ENCODE measurements at places on chromosomes 2 and 18.

- DNase-seq = peak; percentile 73
These were observed 64.0 kb upstream of the CABLES1 start for GRCh38 chr18:23071285-23071684.

DNA sequence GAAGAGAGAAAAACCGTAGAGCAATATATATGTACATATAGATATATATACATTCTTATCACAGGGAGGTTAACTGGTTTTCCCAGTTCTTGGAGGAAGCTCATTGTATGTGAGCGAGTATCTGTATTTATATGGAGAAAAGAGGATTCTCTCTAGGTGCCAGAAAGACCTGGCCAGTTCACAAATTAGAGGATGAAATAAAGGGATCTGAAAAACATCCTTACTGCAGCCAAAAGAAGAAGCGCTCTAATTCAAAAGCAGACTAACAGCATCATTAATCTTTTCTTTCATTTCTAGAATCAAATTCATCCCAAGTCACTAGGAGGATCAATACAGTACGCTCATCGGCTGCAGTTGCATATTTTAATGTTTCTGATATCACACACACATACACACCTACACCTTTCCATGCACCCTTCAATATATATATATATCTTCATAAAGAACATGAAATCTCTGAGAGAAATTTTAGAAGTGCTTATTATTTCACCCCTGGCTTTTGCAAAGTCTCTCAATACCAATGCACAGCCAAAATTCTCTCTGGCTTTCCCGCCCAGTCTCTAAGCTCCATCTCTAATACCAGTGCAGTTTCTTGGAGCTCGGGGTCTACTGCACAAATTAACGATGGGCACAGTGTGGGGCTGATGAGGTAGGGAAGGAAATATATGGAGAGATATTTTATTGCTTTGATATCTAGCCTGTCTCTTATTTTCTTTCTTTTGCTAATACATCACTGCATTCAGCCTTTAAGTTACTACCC lies 731 bp downstream of the NRXN1 start:
- no peak for DNase-seq

- DNase-seq = no peak
These were observed 19.4 kb downstream of the RRM2 start for GRCh38 chr2:10141736-10142639.

GRCh38 chr2:187194049-187194448 lies 254.0 kb downstream of the CALCRL start:
- DNase-seq = no peak

DNA sequence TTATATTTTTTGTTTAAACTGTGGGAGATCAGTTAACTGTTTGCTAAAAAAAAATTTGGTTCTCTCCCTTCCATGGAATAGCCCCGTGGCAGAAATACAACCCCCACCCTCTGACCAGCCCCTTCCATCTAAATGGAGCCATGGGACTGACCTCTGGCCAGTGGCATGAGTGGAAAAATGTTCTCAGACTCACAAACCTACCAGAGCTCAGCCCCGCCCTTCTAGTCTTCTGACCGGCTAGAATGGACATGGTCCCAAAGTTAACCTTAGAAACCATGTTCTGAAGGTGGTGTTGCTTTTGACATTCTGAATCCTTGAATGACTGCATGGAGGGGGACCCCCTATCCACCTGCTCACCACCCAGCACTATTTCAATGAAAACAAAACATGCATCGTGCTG lies 1.3 kb upstream of the CHRNA1 start:
- no peak for DNase-seq

GRCh38 chr2:234954551-234954992 lies 2.8 kb downstream of the SH3BP4 start:
- DNase-seq = no peak

DNA sequence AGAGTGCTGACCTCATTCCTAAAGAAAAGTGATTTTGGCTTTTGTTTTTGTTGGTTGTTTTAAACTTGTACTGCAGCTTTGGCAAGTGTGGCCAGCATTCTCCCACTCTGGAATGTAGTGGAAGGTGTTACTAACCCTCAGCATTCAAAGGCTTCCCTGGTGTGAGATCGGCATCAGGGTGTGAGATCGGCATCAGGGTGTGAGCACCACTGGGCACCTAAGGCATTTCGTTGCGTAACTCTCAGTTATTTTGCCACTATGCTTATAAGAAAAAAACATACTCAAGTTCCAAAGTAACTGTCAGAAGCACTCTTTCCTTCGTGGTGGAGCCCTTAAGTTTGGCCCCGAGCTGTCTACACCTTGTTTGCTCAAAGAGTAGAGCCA lies 1.7 kb downstream of the CYBRD1 start:
- DNase-seq = no peak

GRCh38 chr2:110097506-110098220 lies 18.0 kb downstream of the MALL start:
- DNase-seq = peak; percentile 78

- no peak for DNase-seq
These were observed 63.8 kb upstream of the SEC11C start for GRCh38 chr18:59075923-59076322.

DNA sequence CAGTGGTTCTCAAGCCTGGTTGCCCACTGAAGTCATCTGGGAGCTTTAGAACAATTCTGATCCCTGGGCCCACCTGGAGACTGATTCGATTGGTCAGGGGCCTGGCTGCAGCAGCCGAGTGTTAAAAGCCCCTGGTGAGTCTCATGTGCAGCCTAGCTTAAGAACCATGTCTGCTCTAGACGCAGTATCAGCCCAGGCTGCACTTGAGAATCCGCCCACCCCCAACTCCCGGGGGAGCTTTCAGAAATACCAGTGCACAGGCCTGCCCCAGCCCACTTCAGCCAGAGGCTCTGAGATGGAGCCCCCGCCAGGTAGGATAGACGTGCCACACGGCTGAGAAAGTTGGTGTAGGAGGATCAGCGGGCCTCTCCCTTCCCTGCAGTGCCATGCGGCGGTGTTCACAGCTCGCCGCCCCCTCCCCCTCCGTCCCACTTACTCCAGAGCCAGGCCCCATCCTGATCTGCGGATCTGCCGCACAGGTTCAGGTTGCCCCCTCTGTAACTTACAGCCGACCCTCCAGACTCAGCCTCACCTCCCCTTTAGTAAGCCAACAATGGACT lies 209.0 kb upstream of the RAB12 start:
- no peak for DNase-seq

DNA sequence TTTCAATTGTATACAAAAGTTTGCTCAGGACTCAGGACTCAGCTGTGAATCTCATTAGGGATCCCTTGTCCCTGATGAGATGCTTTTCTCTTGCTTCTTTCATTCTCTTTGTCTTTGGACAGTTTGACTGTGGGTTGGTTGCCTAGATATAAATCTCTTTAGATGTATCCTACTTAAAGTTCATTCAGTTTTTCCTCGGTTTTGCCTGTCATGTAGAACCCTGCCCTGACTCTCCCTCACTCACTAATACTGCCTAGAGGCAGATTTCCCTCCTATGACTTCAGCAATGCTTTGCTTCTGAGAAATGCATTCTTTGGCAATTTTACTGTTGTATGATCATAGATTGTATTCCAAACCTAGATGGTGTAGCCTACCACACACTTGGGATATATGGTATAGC lies 421.4 kb upstream of the TCF4 start:
- no peak for DNase-seq

- no peak for DNase-seq
These were observed 689.3 kb downstream of the NR4A2 start for GRCh38 chr2:155643056-155643775.

- DNase-seq = no peak
These were observed 26.9 kb upstream of the INSIG2 start for GRCh38 chr2:118061135-118061955.

DNA sequence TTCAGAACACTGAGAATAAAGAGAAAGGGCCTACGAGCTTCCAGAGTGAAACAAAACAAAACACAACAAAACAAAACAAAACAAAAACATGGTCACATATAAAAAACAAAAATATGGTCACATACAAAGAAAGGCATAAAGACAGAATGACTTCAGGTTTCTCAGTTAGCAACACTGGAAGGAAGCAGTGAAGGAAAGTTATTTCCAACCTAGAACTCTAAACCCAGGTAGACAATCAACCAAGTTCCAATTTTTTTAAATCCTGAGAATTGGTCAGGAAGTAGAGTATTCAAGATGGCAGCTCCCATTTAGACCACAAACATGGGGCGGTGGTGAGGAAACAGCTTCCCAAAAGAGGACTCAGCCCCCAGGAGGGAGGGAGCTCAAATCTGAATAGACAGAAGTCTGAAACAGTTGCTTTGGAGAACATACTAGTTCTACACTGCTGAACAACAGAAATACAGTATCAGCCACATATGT lies 9.1 kb downstream of the DRC1 start:
- no peak for DNase-seq

GRCh38 chr2:67208887-67209500 lies 188.1 kb upstream of the ETAA1 start:
- DNase-seq = no peak

DNA sequence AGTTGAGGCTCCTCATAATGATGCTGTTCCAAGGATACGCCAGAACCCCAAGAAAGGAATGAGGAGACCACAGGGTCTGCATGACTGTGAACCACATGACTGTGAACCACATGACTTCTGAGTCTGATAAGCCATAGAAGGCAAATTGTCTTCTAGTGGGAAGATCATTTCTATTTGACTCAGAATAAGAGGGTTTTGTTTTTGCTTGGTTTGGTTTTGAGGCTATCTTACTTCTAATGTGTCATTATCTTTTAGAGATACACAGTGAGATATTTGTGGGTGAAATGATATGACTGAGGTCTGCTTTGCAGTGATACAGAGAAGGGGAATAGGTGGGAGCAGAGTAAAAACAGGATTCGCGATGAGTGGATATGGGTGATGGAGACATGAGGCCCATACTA lies 28.9 kb upstream of the BCL2L11 start:
- DNase-seq = no peak

- DNase-seq = no peak
These were observed 43.4 kb upstream of the AP1S3 start for GRCh38 chr2:223880796-223881195.

DNA sequence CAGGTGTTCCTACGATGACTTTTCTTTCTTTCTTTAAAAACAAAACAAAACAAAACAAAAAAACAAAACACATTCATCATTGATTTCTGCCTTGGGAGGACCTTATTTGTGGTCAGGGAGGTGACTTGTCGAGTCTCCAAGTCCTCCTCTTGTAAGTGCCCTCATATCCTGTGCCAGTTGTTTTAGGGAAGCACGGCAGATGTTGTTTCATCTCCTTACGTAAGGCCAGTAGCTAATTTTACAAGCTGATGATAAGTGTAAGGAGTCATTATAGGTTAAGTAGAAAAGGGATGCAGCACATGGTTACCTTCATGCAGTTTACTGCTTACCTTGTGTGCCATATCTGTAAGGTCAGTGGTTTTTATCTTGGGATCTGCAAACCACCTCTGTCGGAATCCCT lies 52.2 kb downstream of the MRPS9 start:
- DNase-seq = no peak

DNA sequence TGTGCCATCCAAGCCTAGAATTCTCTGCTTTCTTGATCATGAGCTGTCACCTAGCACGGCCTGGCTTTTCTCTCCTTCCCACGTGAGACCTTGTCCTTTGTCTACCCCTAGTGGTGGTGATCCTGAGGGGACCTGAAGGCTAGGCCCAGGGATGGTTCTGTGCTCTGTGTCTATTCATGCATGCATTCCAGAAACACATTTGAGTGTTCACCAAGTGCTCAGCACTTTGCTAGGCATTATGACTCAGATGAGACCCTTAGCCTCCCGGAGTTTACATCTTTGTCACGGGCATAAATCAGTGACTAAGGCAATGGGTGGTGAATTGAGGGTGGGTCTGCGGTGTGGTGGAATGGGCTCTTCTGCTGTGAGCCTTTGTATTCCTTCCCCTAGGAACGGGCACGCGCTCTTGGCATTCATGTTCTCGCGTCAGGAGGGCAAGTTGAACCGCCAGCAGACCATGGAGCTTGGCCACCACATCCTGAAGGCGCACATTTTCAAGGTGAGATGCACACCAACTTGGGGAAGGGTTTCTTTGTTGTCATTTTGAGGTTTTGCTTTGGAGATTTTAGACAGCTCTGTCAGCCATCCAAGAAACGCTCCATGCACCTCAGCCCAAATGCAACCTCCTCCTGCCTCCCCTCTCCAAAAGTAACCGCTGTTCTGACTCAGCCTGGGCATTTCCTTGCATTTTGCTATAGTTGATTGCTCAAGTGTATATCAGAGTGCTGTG lies 100.9 kb downstream of the WDSUB1 start:
- DNase-seq = no peak

- DNase-seq = no peak
These were observed 34.8 kb upstream of the MMADHC start for GRCh38 chr2:149622343-149622742.

DNA sequence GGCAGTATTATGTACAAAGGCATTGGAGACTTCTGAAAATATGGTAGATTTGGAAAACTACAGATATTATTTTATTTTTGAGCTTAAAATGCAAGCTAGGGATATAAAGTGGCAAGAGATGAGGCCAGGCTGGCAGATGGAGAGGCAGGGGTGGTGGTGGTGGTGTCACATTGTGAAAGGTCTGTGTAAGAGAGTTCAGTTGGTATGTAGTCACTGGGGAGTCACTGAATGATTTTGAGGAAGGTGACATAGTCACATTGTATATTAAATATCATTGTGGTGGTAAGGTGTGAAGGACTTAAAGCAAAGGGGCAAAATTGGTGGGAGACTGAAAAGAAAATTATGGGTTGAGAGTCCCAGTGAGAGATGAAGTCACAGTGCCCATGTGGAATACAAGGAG lies 82.5 kb downstream of the DIS3L2 start:
- no peak for DNase-seq

- DNase-seq = no peak
These were observed 186.8 kb upstream of the PGAP1 start for GRCh38 chr2:197113275-197113711.

GRCh38 chr2:64605026-64605471 lies 48.7 kb downstream of the SERTAD2 start:
- no peak for DNase-seq

GRCh38 chr18:78238404-78239089 lies 741.1 kb upstream of the SALL3 start:
- no peak for DNase-seq
